ENCODE measurements at places on chromosomes 1 and 21.

DNA sequence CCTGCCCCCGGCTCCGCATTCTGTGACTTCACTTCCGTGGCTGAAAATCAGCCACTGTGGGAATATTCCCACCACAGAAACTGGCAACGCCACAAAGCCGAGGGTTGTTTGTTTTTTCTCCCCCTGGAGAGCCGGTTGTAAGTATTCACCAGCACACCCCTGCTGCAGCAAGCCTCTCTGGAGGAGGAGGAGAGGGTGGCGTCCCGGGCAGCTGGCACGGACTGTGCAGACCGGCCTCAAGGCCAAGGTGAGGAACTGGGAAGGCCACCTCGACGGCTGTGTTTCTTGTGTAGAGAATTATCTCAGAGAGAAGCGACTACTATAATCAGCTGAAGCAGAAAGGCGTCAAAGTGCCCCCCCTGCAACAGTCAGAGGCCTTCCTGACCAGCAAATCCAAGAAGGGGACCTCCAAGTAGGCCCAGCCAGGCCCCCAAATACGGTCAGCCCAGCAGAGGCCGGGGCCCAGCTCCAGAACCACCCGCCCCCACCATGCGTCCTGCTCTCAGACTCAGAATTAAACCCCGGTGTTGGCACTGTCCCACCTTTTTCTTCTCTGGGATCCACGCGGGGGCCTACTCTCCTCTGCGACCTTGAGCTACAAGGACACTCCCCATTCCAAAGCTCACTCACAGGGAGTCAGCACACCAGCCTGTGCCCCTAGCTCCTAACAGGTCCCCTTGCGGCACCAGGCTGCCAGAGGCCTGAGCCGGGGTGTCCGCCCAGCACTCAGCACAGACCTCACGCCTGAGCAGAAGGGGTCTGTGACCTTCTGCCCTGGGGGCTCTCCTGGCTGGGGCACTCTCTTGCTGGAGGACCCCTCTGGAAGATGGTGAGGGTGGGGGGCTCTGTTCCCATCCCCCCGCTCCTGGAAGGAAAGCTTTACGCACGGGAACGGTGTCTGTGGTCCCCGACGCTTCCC, 1.2 kb upstream of the SMIM1 start:
- no peak for DNase-seq

- no peak for DNase-seq
These were observed 87.6 kb upstream of the DUSP10 start for GRCh38 chr1:221829327-221830015.

DNA sequence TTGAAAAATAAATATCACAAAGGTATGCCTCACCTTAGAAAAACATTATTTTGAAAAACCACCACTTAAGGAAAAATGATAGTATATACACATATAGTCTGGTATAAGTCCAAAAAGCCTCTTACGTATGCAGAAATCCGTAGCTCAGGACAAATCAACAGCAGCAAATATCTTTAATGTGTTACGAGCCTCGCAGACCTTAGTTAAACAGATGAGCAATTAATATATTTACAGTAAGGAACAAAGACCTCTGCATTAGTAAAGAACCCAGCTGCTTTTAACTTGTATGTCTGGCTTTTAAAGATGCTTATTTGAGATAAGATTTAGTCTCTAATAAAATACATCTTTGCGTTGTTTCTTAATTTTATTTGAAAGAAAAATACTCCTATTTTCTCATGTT, 79.9 kb upstream of the CHRM3 start:
- DNase-seq: no peak

GRCh38 chr1:56625819-56626440, 19.2 kb upstream of the PRKAA2 start:
- no peak for DNase-seq

DNA sequence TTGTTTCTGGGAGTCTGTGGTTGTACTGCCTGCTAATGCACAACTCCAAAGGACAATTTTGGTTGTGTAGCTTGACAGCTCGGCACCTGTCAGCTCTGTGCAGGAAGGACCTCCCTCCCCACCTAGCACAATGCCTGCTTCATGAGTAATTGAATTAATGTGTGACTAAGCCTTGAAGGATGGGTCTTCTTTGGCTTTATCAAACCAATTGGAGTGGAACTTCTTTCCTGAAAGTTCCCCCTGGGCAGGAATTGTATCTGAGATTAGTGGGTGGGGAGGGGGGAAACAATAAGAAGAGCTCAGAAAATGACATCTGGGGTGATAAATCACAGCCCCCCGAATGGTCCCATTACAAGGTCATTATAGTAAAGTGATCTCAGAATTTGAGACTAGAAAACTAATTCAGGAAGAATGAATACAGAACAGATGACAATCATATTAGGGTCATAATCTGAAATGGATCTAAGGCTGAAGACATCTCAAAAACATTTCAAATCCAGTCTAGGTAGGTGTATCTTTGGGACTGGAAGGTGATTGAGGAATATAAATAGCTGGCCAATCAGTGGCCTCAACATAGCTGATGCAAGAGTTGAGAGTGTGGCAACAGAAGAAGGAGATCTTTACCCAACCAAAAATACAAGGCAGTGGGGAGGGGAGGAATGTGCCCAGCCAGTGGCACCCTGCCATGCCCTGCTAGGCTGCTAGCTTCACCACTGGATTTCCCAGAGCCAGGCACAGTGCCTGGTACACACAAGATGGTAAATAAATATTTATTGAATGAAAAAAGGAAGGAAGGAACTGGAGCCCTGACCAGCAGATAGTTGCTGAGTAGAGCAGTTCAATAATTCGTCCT, 10.1 kb upstream of the SESN2 start:
- no peak for DNase-seq

- no peak for DNase-seq
These were observed 2.2 kb downstream of the APP start for GRCh38 chr21:26168371-26168770.

DNA sequence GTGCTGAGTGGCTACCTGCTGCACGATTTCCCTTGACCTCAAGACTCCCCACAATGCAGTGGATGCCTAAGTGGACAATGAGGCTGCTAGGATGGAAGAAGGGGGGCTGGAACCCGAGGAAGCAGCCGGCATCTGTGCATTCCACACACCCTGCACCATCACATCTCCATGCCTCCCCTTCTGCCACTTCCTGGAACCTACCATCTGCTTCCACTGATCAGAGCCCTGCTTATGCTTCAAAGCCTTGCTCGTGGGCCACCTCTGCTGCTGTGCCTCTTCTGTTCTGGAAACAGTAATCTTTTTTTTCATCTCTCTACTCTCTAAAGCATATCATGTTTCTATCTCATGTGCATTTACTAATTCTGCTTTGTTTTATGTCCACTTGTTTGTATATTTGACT, 66.2 kb upstream of the WDR26 start:
- DNase-seq: no peak

DNA sequence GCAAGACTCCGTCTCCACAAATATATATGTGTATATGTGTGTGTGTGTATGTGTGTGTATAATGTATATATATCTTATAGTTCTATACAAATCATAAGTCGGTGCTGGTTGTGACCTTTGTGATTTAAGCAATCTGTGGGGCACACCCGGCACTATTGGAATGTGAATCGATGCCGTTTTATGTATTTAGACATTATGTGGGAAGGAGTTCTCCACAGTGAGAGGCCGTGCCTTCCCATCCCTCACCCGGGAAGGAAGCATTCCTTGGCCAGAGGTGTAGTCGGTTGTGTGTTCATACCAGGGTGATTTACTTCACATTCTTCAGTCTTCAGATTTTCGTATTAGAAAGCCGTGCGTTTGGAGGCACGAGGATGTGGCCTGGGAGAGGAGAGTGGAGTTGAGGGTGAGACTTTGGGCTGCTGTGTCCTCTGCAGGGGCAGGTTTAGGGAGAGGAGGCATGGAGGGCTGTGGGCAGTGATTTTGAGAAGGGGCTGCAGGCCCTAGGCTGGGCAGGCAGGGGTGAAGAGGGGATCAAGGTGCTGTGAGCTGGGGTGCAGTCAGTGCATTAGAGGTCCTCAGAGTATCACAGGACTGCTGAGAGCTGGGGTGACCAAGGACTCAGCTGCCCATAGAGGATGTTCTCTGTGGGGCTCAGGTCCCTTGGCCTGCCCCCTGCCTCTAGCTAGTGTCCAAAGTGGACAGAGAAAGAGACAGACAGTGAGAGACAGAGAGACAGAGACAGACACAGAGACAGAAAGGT, 57.7 kb downstream of the TRIM11 start:
- DNase-seq: no peak

DNA sequence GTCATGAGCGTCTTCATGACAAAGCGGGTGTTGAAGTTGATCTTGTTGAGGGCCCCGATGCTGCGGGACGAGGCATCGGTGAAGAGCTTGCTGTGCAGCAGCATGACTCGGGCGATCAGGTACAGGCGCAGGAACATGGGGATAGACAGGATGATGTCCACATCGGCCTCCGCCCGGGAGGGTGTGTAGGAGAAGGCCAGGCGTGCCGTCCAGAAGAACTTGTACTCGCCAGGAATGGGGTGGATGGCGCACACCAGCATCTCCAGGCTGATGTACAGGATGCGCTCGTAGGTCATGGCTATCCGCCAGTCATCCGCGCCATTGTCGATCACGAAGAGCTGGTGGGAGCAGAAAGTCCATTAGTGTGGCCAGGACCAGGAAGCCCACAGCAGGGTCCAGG, 98.0 kb downstream of the KCNN3 start:
- DNase-seq: peak; percentile 93

DNA sequence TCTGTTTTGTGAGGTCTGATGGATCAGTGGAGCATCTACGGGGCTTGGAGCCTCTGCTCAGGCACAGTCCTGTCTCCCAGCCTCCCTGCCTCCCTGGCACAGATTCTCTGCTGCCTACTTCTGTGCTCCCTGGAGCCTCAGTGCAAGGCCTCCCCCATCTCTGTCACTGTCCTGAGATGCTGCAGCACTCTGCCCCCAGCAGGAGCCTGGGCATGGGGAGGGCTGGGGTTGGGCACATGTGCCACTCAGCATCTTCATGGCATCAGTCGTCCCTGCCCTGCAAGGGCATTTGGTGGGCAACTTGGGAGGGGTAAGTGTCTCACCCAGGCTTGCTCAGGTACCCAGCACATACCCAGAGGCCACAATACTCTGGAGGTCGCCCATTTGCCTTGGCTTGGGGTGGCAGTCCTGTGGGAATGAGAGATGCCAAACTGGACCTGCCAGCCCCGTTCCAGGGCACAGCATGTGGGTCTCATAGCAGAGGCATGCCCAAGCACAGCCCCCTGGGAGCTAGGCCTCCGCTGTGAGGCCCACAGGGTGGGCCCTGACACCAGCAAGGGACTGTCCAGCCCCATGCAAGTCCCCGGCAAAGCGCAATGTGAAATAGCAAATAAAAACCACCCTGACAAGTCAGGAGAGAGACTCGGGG, 28.7 kb downstream of the PADI3 start:
- peak; percentile 54 for DNase-seq

DNA sequence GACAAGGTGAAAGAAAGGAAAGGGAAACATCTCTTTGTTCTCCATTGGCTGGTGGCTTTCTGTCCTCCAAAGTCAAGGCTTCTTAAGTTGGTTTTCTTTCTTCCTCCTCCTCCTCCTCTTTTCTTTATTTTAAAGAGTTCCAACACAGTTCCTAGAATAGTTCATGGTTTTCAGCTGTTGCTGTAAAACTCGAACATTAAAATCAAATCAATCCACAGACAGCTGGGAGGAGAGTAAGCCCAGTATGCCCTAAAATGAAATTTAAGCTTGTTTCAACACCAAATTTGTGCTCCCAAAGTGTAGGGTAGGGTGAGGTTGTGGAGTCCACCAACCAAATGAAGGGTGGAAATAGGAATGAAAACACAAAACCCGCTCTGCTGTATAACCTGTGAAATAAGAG, 10.5 kb upstream of the CPLANE2 start:
- no peak for DNase-seq

DNA sequence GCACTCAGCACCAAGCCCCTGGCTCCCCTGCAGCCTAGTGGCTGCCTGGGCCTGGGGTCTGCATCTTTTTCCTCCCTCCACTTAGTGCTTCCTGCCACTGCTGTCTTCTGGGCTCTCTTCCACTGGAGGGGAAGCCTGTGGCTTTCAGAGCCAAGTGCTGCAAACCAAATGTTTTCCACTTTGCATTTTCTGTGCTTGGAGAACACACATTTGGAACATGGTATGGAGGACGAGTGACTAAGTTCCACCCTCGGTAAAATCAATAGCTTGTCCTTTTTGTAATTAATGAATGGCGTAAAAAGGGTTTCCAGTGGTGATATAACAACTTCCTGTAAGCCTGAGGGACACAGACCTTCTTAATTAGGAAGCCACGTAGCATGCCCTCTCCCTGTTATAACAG, 10.1 kb upstream of the GPR153 start:
- DNase-seq: no peak

GRCh38 chr1:94542088-94542870, 720 bp upstream of the F3 start:
- DNase-seq: no peak

GRCh38 chr1:167104256-167104633, 10.4 kb downstream of the STYXL2 start:
- no peak for DNase-seq

DNA sequence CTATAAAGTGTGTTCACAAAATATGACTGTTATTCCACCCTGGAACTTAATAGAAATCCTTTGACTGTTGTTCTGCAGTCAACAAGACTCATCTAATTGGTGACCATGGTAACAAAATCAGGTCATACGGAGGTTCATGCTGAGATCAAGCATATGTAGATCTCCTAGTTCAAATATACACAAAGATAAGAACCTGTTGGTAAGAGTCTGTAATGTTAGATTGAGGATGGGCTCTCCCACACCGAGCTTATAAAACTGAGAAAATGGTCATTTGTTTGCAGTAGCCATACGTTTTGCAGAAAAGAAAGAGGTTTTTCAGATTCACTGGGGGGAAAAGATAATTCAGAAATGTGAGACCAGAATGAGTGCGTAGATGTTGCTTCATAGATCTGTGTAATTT, 468.1 kb downstream of the RPS6KC1 start:
- no peak for DNase-seq

DNA sequence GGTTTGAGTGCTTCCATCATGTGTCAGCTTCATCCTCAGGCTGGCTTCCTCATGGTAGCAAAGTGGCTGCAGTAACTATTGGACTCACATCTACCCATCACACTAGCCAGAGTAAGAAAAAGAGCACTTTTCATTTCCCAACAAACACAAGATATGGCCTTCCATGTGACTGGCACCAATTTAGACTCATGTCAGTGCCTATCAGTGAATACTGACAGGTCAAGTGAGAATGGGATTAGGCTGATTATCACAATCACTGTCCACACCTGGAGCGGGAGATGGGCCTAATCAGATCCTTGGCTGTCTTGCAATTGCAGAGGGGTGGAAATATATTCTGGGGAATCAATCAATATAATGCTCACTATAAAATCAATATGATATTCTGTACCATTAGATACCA, 2.9 kb upstream of the RABGAP1L start:
- no peak for DNase-seq

- peak; percentile 81 for DNase-seq
These were observed 104.4 kb downstream of the PCBP3 start for GRCh38 chr21:45747802-45748445.

DNA sequence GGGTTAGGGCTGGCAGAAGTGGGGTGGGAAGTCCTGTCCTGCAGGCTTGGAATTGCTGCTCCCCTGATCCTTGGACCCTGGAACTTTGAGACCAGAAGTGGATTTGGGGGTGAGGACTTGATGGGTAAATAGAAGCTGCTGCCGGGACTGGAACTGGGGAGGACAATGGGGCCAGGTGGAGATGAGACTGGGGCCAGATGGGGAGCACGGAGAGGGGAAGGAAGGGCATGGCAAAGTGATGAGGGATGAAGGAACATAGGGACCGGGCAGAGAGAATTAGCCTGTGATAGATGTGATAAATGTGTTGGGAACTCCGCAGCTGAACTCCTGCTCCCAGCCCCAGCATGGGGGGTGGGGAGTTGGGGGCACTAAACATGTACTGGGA, 637 bp downstream of the NHLH1 start:
- DNase-seq: no peak

- DNase-seq: no peak
These were observed 282.4 kb downstream of the HLX start for GRCh38 chr1:221161571-221162041.

GRCh38 chr1:65998763-65999583, 206.3 kb downstream of the PDE4B start:
- DNase-seq: no peak
